Cortex of kidney (tissue), 1 donor: ENCODE measurements at places on chromosomes 2 and 18.

GRCh38 chr18:76452357-76452756 lies 42.7 kb downstream of the ZNF516 start:
- DNase-seq, result no peak

- DNase-seq, result no peak
These were observed 90.7 kb downstream of the CRIM1 start for GRCh38 chr2:36446294-36446693.

- no peak for DNase-seq
These were observed 29.1 kb downstream of the SP140L start for GRCh38 chr2:230356084-230356483.

- DNase-seq, result no peak
These were observed 9.8 kb upstream of the CPS1 start for GRCh38 chr2:210546424-210547208.

DNA sequence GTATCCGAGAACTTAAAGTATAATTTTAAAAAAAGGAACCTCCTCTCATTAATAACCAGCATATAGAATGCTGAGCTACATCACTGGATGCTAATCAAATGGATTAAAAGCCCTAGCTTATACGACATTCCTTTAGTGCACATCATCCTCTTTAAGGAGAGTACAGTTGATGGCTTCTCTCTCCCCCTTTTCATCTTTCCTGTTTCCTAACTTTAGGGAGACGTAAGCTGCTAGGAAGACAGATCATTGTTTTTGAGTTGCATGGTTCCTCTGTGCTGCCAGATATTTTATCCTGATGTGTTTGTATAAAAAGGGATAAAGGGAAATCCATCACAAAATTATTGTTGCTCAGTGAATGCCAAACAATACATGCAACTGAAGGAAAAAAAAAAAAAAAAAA lies 94.2 kb downstream of the SLC8A1 start:
- no peak for DNase-seq

DNA sequence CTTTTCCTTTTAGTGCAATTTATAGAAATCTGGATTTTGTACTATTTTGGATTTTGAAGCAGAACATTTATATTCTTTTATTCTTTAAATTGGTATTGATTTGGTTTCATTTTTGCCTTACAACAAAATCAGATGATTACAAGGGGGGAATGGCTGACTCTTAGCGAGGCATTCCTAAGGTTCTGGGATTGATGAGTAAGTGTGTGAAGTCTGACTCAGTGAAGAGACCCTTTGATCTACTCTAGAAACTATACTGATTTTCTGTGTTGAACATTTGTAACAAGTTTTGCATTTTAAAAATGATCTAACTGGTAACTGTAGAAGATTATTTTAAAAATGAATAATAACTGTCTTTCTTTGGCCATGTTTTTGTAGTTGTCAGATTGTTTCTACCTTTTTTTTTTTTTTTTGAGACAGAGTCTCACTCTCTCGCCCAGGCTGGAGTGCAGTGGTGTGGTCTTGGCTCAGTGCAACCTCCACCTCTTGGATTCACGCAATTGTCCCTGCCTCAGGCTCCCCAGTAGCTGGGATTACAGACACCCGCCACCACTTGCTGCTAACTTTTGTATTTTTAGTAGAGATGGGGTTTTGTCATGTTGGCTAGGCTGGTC lies 48.7 kb downstream of the TTC39C start:
- no peak for DNase-seq

DNA sequence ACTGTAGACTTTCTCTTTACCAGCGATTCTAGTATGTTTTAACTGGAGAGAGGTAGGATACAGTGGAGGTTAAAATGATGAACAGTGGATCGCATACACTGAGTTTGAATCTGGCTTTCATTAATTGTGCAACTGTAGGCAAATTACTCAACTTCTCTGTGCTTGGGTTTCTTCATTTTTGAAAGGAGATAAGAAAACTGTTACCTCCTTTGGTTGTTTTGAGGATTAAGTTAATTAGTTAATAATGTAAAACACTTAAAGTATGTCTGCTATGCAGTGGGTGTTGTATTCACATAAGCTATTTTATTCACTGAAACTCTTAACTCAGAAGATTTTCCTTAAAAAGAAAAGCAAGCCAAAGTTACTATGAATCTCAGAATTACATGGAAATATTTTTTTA lies 111.8 kb upstream of the CYP20A1 start:
- DNase-seq, result no peak

- no peak for DNase-seq
These were observed 4.9 kb upstream of the NEUROD1 start for GRCh38 chr2:181685150-181685688.

DNA sequence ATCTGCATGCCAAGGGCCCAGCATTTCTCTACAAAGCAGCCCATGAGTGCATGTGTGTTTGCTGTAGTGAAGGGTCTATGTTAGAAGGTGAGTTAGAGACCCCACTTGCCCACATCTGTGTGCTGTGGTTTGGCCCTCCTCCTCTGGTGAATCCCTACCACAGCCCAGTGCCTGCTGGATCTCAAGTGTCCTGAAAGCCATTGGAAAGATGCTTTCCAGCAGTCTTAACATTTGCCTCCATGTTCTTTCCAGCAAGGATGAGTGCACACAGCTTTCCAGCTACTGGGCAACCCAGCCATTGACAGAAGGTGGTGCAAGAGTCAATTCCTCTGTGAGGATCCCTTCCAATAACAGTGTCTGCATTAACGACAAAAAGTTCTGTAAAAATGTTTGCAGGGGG lies 13.6 kb downstream of the CRIM1 start:
- DNase-seq, result no peak

- no peak for DNase-seq
These were observed 24.0 kb upstream of the ZNF516 start for GRCh38 chr18:76518860-76519538.

DNA sequence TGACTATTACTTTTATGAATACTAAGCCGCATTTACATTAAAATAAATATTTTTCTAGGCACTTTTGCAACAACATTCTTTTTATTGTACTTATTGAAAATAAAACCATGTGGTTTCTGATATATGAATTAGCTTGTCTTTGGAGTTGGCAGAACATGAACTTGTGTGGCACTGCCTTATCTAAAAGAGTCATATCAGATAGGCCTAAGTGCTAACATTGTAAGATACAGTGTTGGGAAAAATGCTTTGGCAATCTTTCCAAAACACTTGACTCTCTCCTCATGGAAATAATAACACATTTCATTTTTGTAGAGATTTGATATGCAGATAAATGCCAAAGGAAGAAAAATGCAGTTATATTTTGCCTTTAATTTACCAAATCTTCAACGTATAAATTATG lies 191.7 kb downstream of the ERBB4 start:
- DNase-seq, result no peak

DNA sequence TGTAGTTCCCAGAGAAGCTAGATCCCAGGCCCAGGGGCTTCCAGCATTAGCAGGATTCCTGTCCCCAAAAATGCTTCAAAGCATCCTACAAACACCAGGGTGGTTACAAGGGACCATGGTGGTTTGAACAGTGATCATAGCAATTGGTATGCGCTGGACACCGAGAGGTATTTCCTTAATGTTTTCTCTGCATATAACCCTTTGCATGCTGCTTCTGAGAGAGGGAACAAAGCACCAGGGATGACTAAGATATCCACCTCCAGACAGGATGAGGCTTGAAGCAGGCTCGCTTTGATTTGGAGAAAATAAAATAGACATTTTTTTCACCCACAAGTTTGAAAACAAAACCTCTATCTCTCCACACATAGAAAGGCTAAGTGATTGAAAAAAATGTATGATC lies 50.5 kb upstream of the TSPYL6 start:
- DNase-seq, result no peak

DNA sequence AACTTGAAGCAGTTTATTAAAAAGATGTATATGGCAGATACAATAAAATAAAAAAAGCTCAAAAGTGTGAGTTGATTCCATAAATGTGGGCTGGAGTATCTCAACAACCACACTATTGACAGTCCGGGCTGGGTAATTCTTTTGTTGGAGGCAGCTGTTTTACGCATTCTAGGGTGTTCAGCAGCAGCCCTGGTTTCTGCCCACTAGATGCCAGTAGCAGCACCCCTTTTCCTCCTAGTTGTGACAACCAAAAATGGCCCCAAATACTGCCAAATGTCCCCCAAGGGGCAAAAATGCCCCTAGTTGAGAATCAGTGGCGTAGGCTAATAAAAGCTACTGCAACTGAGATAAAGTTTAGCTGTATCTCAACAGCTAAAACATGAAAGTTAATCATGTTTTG lies 44.8 kb downstream of the CHMP3 start:
- no peak for DNase-seq

GRCh38 chr2:224033601-224034000 lies 5.5 kb downstream of the SERPINE2 start:
- no peak for DNase-seq

GRCh38 chr18:25517881-25518715 lies 166.1 kb upstream of the ZNF521 start:
- DNase-seq, result no peak

- no peak for DNase-seq
These were observed 780.0 kb downstream of the CNTNAP5 start for GRCh38 chr2:124805060-124805459.

- DNase-seq, result no peak
These were observed 2019.4 kb upstream of the PIK3C3 start for GRCh38 chr18:39935598-39935997.

GRCh38 chr2:75522543-75523312 lies 38.0 kb downstream of the EVA1A start:
- no peak for DNase-seq

- no peak for DNase-seq
These were observed 2.5 kb upstream of the HS6ST1 start for GRCh38 chr2:128320906-128321771.

- DNase-seq, result no peak
These were observed 239.0 kb upstream of the SMAD7 start for GRCh38 chr18:49189772-49190171.

DNA sequence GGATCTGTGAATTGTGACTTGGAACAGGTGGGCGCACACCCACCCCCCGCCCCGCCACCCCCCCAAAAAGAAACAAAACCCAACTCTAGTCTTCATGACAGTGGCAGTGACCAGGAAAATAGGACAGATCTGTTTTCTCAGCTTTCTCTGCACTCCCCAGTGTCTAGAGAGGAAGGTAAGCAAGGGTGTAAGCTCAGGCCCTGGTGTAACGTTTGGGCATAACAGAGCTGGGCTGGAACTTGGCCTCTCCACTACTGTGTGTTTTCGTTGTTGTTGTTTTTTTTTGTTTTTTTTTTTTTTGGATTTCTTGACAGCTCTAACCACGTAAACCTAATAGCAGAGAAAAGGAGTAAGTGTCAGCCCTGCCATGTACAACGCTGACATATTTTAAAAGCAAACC lies 1160.8 kb downstream of the DPP10 start:
- DNase-seq, result no peak

- DNase-seq, result no peak
These were observed 164.0 kb downstream of the DTNA start for GRCh38 chr18:34873986-34874580.

DNA sequence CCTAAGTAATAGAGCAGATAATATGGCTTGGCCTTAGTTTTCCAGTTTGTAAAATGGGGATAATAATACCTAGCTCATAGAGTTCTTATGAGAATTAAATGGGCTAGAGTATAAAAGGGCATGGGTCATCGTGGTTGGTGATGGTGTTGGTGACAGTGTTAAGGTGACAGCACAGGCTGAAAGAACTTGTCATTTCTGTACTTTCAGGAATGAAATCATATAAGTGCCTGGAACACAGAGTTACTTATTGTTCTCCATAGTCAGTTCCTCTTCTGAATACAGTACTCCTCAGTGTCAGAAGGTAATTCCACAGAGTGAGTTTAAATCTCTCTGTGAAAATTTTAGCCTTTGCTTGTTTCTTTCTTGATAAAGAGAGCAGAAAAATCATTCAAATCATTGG lies 42.4 kb downstream of the KIF5C start:
- DNase-seq, result no peak

GRCh38 chr2:171297956-171298355 lies 135.8 kb downstream of the METTL8 start:
- DNase-seq, result no peak

DNA sequence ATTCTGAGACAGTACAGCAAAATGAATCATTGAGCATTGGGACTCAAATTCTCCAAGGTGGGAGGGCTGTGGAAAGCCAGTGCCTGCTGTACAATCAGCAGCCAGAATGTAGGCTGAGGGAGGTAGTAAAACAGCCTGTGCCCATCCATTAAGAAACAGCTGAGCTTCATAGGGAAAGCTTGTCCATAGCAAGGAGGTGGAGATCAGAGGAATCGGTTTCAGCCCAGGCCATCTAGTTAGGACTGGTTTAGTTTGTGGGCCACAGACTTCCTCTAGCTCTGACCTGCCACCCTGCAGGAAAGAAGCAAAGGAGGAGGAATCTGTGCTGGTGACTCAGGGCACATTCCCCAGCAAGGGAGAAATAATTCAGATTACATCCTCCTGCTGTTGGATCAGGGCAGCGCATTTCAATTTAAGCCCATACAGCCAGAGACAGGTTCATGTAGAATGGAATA lies 333.4 kb downstream of the SETBP1 start:
- DNase-seq, result no peak

DNA sequence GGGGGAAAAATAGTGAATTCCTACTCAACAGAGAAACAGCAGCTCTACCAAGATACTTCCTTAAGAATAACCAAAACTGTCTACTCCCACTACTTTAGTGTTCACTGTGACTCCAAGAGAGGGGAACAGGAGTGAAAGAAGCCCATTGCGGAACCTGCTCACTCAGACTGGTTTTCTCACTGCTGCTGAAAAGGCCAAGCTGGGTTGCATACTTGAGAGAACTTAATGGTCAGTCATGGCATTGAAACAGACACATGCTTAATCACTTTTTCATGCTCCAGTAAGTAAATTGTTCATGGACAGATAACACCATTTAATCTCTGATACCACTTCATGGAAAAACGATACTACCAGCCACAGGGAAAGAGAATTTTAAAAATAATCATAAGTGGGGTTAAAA lies 35.7 kb upstream of the SLC8A1 start:
- DNase-seq, result no peak

- DNase-seq, result no peak
These were observed 481.1 kb upstream of the CELF4 start for GRCh38 chr18:38046651-38047050.

DNA sequence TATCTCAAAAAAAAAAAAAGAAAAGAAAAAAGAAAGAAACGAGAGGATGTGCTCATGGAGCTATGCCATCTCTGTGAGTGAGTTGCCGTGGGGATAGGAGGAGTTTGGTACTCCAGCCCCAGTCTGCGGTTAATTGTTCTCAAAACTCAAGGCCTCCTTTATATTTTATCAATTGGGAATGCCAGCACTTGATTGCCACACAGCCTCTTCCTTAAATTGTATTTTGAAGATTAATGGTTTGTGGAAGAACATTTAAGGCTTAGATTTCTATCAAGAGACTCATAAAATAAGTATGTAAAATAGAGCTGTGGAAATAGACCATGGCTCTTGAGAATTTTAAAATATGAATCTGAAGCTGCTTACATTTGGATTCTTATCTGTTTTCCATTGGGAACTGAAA lies 29.8 kb downstream of the KCNE4 start:
- DNase-seq, result no peak

DNA sequence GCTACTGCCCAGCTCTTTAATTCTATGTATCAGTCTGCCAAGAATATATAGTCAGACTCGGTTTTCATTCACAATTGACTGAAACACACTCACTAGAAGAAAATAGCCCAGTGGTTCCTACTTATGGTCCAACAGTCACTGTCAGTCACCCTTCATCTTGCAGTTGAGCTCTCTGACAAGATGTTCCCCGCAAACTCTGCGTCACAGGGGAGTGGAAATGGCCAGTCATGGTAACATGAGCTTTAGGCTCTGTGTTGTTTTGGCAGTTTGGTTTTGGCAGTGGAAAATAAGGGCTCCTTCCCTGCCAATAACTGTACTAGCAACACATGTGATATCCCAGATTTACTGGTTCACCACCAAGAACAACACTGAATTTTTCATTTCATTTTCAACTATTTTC lies 122.5 kb downstream of the PRPF40A start:
- no peak for DNase-seq

- DNase-seq, result no peak
These were observed 26.5 kb downstream of the LYPD6B start for GRCh38 chr2:149064856-149065630.
